ENCODE measurements at places on chromosomes 11 and 22.

DNA sequence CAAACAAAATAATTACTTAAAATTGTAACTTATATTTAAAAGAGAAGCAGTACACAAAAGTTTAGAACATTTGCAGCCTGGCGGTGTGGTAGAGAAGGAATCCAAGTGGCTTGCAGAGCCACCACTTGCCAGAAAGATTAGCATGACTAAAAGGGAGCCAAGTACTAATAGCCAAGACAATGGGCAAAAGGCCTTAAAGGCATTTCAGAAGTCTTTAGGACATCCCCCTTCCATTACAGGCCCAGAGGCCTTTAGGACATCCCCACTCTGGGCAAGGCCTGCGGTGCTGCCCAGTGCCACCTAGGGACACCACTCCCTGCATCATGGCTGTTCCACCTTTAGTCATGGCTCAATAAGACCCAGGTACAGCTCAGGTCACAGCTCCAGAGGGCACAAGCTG is 32.4 kb downstream of the TMEM225 start:
- DNase-seq: no peak

DNA sequence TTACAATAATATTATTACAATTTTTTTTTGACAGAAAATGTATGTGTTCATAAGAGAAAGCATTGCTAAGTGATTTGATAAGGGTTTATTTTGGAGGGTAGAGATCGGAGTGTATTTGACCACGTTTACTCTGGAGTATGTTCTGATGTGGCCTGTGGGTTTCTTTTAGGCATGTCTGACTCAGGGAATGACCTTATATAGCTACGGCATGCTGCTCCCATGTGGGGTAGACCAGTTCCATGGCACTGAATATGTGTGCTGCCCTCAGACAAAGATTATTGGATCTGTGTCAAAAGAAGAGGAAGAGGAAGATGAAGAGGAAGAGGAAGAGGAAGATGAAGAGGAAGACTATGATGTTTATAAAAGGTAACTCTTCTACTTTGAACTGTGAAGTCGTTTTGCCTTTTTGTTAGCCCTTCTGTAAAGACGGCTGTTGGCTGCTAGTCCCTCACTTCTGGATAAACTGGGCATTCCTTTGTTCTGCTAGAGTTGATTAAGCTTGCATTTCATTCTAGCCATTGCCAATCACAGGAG is 38.1 kb upstream of the ST14 start:
- no peak for DNase-seq

DNA sequence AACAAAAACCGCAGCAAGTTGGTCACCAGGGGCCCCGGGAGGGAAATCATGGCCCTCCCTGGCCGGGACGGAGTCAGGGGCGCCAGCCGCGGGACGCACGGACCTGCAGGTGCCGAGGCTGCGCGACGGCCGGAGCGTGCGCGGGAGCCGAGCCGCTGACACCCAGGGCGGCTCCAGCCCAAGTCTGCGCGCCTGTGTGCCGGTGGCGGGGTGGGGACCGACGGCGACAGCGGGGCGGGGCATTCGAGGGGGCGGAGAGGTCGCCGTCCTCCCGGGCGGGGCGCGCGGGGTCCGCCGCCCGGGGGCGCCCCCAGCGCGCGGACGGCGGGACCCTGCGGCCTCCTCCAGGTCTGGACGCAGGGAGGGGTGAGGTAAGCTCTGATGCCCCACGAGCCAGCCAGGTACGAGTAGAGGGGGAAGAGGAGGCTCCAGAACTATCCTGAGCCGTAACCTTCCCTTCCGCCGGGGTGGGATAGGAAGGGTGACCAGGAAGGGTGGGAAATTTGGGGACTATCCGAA is at the start of gene ESAM:
ESAM (minus strand) TSS at position 186 of the 519 bp plus-strand sequence; CDS start at position 50, 136 bp downstream.
- no peak for DNase-seq

DNA sequence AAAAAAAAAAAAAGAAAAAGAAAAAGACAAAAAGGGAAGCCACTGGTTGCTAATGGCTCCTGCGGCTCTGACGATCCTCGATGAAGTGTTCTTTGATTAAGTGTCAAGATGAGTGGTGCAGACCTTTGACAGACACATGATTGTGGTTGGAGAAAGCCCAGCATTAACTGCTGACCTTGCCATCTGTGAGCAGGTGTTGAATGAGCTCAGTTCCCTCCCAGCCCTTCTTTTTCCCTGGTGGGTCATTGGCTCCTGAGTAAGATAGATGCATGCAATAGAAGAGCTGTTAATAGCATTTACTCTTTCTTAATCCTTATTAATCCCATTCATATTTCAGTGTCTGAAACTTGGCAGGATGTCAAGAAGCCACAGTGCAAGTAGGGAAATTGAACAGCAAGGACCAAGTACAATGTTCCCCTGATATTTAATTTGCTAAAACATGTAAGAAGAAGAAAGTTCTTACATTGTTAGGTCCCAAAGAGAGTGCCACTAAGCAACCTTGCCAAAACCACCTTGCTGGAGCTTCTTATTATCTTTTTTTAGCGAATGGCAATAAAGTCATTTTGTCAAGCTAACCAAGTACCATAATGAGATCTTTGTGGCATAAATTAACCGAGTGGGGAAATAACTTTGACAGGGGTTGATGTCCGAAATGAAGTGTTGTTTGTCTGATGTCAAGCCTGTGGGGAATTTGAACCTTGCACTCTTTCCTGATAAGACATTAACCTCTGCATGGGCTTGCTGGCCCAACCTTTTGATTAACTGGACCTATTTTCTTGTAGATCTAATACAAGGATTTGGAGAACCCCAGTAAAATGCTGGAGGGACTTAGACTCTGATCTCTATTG is 113.7 kb downstream of the PTPRJ start:
- DNase-seq: no peak

DNA sequence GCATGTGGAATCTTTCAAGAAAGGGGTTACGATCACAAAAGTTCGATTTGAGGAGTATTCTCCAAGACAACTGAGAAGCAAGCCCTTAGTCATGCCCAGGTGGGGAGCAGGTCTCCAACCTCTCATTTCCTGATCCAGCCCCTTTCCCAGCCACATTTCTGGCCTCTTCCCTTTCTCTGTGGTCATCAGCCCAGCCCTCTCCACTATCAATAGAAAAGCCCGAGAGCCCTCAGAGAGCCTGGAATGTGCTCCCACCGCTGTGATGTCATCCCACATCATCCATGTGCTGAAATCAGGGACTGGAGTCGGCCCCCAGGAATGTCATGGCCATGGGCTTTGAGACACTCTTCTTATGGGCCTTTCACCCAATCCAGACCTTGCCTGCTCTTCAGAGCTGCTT is 62.6 kb downstream of the KCNJ1 start:
- no peak for DNase-seq

- no peak for DNase-seq
Observed at GRCh38 chr22:50473855-50474671, 772 bp downstream of the SBF1 start.

DNA sequence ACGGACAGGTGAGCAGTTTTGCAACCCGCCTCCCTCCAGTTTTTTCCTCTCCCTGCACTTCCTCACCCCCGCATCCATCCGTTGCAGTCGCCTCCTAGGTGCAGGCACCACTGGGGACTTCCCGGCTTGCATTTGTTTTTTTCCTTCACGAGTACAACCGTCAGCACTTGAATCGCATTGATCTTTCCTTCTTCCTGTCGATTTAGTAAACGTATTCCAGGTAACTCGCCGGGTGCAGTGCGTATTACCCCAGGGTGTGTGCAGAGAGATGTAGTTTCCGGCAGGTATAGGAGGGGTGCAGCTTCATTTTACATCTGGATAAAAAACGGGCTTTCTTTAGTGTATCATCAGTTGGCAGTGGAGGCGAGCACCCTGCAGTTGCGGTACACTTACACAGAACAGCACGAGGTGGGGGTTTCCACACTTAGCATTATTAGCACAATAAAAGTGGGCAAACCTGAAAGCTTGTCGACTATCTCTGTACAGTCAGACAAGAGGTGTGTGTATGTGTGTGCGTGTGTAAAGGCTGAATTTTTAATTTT is at the start of gene SORL1-AS1:
SORL1-AS1 (minus strand) TSS at position 359 of the 542 bp plus-strand sequence.
- peak; percentile 42 for DNase-seq

- DNase-seq: no peak
Observed at GRCh38 chr11:90646266-90646665, 423.4 kb upstream of the CHORDC1 start.

DNA sequence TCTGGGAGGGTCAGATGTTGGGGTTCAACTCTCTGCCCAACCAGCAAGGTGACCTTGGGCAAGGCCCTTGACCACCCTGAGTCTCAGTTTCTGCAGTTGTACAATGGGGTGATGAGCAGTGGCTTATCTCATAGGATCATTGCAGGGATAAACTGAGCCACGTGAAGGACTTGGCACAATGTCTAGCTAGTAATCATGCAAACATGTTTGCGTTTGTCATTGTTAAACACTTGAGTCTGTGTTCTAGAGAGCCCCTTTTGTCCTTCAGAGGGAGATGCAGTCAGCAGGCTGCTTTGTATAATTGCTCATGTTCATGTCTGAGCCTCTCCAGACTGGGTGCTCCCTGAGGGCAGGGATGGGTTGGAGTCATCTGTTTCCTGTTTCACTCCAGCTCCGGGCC is 15.8 kb downstream of the CD82 start:
- DNase-seq: no peak

DNA sequence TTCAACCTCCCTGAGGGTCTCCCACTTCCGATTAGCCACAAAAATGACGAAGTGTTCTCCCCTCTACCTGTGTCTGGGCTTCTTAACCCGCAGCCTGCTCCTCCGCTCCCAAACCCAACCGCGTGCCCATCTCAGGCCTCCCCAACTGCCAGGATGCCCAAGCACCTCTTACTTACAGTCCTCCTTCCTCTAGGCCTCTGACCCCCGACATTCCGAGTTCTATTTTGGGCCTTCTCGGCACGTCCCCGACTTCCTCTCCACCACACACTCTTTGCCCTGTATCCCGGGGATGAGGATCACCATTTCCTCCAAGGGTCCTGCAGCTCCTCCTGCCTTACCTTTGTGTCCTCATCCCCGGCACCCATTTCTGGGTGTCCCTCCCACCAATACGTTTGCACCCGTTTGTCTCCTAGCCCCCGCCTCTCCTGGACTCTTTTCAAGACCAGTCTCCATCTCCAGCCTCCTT is 388 bp upstream of the MUS81 start:
- DNase-seq: no peak

DNA sequence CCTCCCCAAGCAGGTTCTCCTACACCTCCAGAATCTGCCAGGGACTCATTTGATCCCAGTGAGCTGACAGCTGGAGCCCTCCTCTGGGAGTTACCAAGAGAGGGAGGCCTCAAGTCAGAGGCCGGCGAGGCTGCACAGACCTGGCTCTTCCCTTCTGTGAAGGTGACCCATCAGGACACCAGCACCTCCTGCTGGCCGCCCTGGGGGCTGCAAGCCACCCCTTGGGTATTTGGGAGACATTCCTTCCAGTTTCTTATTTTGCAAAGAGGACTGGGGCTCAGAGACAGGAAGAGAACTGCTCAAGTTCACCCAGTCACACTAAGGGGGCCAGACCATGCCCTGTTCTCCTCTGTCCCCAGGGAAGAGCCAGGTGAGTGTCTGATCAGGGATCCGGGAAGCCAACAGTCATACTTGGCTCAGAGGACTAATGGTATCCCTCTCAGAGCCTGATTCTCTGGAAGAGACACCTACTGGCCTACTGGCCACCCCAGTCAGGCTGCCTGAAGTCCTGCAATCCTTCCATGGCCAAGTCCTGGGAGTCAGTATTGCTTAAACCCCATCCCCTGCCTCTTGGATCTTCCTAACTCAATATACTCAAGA is 40.5 kb upstream of the RIC3 start:
- no peak for DNase-seq

GRCh38 chr11:83222499-83222898 is 29.0 kb downstream of the ANKRD42 start:
- DNase-seq: no peak

- DNase-seq: no peak
Observed at GRCh38 chr22:49051491-49052022, 776.1 kb downstream of the BRD1 start.

All from activated CD4-positive, CD25-positive, alpha-beta regulatory T cell treated with anti-CD3 and anti-CD28 coated beads, Interleukin-2, amount 50 U/mL, for 16 hours (primary cell).